ENCODE measurements at places on chromosomes 4 and X. TPM values are rescaled to one million over a fixed set of nuclear protein-coding genes. Genes with fewer than 3 reads are reported as not detected.

- peaks cover 26% of the 10 kb centered on the region for H3K36me3 ChIP-seq
- no peaks in the 10 kb centered on the region for H3K27me3 ChIP-seq
- peak overlapping the region; percentile 91 for H3K27ac ChIP-seq
- H3K4me3 ChIP-seq, result peak overlapping the region; percentile 100
Observed at GRCh38 chr4:83112231-83112630, 2.3 kb downstream of the PLAC8 start.

DNA sequence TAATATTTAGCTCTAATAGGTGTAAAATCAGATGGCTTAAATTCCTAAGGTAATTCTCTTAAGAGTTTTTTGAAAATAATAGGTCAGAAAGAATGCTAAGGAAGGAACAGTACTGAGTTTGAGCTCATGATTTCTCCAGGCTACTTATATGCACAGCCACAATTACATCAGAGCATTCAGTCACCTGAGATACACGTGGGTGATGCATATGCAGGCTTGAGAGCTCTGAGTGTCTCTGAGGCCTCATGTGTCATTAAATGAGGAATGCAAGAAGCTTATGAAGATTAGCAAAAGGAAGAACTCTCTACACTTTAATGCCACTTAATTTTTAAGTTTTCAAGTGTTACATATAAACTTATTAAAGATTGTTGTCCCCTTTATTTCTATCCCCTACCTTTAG, 124.0 kb upstream of the STIM2 start:
- no peak overlapping the region for H3K4me3 ChIP-seq
- no peak overlapping the region for H3K27ac ChIP-seq
- no peak for DNase-seq

DNA sequence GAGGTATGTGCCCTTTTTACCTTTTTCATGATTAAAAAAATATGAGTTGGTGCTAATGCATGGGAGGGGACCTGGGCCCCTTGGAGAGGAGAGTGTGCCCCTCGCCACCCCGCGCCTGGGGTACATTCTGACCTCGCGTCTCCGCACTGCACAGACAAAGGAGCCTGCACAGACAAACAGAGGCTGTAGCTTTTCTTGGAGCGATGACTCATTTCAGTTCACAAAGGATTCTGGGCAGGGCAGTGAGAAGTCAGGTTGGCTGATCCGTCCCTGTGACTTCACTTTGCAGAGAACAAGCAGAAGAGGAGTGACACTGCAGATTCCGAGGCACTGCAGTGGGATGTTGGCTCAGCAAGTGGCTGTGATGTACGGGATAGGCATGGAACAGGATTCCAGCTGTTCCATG, 82.9 kb downstream of the STOX2 start:
- no peak for DNase-seq
- H3K4me3 ChIP-seq, result no peak overlapping the region
- no peaks in the 10 kb centered on the region for H3K27me3 ChIP-seq
- no peaks in the 10 kb centered on the region for H3K4me1 ChIP-seq

DNA sequence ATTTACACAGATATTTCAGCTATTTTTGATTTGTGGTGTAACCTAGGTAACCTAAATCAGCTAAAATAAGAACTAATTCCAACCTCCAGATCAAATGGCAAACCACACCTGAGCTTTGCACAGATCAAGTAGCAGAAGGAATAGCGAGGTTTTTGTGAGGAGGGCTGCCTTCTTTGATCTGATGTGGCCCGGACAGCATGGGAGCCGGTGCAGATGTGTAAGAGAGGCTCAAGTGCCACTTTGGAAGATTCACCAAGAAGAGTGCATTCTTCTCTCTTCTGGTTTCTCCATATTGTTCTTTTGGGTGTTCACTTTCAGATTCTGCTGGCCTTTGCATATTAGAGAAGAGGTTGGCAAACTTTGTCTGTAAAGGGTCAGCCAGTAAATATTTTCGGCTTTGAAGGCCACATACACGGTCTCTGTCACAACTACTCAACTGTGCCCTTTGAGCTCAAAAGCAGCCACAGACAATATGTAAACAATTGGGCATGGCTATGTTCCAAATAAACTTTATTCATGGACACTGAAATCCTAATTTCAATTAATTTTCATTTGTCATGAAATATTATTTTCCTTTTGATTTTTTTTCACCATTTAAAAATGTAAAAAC, 78.9 kb upstream of the FAM9C start:
- no peak overlapping the region for H3K4me3 ChIP-seq
- no peaks in the 10 kb centered on the region for H3K36me3 ChIP-seq
- H3K27me3 ChIP-seq, result no peaks in the 10 kb centered on the region
- H3K4me1 ChIP-seq, result peaks cover 7% of the 10 kb centered on the region
- no peak overlapping the region for H3K27ac ChIP-seq

GRCh38 chr4:110705440-110705782, 82.5 kb upstream of the PITX2 start:
- no peaks in the 10 kb centered on the region for H3K27me3 ChIP-seq
- no peak overlapping the region for H3K27ac ChIP-seq
- no peak for DNase-seq

DNA sequence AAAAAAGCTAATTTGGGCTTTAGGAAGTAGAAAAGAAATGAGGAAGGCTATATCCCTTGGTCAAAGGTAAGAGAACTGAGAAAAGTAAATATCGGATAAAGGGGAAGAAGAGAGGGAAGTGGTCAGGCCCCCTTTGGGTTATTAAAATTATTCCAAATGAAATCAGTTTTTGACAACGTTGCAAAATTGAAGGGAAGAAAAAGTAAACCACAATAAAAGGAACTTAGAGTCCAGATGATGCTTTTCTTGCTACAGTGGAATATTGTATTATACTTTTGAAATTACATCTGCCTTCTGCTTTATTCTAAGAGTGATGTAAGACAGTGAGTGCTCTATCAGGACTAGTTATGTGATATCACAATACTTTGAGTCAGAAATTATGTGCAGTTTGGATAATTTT, 59.4 kb upstream of the RBPJ start:
- no peak for DNase-seq
- no peaks in the 10 kb centered on the region for H3K36me3 ChIP-seq
- H3K4me1 ChIP-seq, result no peaks in the 10 kb centered on the region
- no peaks in the 10 kb centered on the region for H3K27me3 ChIP-seq

DNA sequence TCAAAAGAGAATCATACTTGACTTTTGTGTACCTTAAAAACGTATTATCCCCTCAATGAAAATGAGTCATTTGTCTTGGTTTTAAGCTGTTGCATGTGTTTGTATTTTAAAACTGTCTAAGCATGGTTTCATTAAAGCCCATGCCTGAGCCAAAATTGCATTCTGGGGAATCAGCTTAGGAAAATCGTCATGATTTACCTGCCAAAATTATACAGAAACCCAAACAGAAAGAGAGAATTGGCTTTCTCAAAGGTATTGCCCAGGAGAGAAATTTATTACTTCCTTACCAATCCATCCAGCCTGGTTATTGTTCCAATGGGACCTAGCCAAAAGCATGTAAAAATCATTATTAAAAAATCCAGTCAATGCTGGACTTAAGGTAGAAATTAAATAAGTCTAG, 37.6 kb downstream of the GPR174 start:
- H3K4me1 ChIP-seq, result peaks cover 21% of the 10 kb centered on the region
- H3K4me3 ChIP-seq, result no peak overlapping the region
- no peak overlapping the region for H3K27ac ChIP-seq
- no peaks in the 10 kb centered on the region for H3K36me3 ChIP-seq
- H3K27me3 ChIP-seq, result no peaks in the 10 kb centered on the region

- peaks cover 15% of the 10 kb centered on the region for H3K27me3 ChIP-seq
- H3K36me3 ChIP-seq, result no peaks in the 10 kb centered on the region
- H3K4me1 ChIP-seq, result no peaks in the 10 kb centered on the region
- no peak for DNase-seq
Observed at GRCh38 chr4:165873298-165874071, 448 bp downstream of the TLL1 start.

- H3K4me1 ChIP-seq, result no peaks in the 10 kb centered on the region
- no peak for DNase-seq
- H3K27me3 ChIP-seq, result no peaks in the 10 kb centered on the region
- no peak overlapping the region for H3K4me3 ChIP-seq
Observed at GRCh38 chr4:176967586-176967985, 174.9 kb upstream of the VEGFC start.

GRCh38 chr4:152936446-152937335, 568 bp downstream of the FHDC1 start:
- peak; percentile 62 for DNase-seq
- H3K27ac ChIP-seq, result no peak overlapping the region
- no peaks in the 10 kb centered on the region for H3K36me3 ChIP-seq
- H3K4me1 ChIP-seq, result peaks cover 25% of the 10 kb centered on the region

DNA sequence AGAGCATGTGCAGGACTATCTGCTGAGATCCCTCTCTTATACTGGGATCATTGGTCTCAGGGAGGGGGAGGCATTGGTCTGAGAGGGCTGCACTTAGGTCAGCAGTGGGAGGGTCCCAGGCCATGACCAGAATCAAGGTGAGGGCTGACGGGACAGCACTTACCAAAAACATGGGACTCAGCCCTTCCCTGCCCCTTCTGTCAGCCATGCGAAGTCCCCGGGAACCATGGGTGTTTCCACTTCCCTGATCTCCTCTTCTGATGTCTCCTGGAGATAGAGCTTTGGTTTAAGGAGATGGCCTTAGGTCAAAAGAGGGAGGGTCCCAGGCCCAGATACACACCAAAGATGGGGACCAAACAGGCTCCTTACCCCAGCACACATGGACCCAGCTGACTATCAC, 12.9 kb upstream of the HSFX1 start:
- no peaks in the 10 kb centered on the region for H3K4me1 ChIP-seq
- no peak overlapping the region for H3K27ac ChIP-seq
- no peak overlapping the region for H3K4me3 ChIP-seq
- H3K27me3 ChIP-seq, result no peaks in the 10 kb centered on the region
- DNase-seq, result no peak

DNA sequence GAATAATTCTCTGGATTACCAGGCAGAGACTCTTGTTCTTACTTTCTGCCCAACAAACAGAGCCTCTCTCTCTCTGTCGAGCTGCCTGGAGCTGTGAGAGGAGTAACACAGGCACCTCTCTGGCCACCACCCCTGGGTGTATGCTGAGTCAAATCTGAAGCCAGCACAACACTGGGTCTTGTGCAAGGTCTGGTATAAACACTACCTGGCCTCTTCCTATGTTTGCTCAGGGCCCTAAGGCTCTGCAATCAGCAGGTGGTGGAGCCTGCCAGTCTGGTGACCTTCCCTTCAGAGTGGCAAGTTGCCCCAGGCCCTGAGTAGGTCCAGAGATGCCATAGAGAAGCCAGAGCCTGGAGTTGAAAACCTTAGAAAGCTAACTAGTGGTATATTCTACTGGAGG, 139.9 kb downstream of the CPXCR1 start:
- H3K36me3 ChIP-seq, result no peaks in the 10 kb centered on the region
- no peak overlapping the region for H3K27ac ChIP-seq
- H3K27me3 ChIP-seq, result no peaks in the 10 kb centered on the region
- no peak for DNase-seq

- DNase-seq, result no peak
- H3K36me3 ChIP-seq, result no peaks in the 10 kb centered on the region
- H3K4me1 ChIP-seq, result no peaks in the 10 kb centered on the region
- H3K4me3 ChIP-seq, result no peak overlapping the region
Observed at GRCh38 chr4:72919937-72920336, 149.6 kb downstream of the COX18 start.

GRCh38 chr4:56530269-56531148, 24.9 kb downstream of the ARL9 start:
- peak overlapping the region; percentile 75 for H3K4me3 ChIP-seq
- no peak overlapping the region for H3K27ac ChIP-seq
- no peaks in the 10 kb centered on the region for H3K36me3 ChIP-seq

DNA sequence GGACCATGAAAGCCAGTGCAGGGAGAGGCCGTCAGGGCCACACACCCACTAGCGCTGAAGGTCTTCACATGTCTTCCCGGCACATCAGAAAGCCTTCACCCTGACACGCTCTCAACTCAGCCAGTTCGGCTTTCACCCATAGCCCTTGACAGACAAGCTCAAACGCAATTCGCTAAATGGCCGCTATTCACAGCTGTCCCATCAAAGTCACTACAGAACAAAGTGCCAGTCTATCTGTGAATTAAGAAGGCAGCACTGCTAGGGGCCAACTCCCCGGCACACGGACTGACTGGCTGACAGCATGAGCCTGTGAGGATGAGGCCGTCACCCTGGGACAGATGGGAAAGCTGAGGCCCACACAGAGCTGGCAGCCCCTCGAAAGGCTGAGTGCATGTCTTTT, 45.7 kb downstream of the ACOX3 start:
- no peak overlapping the region for H3K27ac ChIP-seq
- H3K27me3 ChIP-seq, result no peaks in the 10 kb centered on the region
- H3K4me3 ChIP-seq, result no peak overlapping the region
- no peaks in the 10 kb centered on the region for H3K4me1 ChIP-seq

DNA sequence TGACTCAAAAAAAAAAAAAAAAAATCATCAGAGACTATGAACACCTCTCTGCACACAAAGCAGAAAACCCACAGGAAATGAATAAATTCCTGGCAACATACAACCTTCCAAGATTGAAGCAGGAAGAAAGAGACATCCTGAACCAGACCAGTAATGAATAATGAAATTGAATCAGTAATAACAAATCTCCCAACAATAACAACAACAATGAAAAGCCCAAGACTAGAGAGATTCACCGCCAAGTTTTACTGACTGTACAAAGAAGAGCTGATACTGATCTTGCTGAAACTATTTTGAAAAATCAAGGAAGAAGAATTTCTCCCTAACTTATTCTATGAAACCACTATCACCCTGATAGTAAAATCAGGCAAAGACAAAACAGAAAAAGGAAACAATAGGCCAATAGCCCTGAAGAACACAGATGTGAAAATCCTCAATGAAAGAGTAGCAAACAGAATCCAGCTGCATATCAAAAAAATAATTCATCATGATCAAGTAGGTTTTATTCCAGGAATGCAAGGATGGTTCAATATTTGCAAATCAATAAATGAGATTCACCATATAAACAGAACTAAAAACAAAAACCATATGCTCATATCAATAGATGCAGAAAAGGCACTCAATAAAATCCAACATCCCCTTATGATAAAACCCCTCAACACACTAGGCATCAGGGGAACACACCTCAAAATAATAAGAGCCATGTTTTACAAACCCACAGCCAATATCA, 31.0 kb upstream of the PLK4 start:
- H3K27ac ChIP-seq, result no peak overlapping the region
- H3K27me3 ChIP-seq, result no peaks in the 10 kb centered on the region
- DNase-seq, result no peak
- H3K4me1 ChIP-seq, result no peaks in the 10 kb centered on the region

The CT45A2 gene
- total RNA-seq, result not detected

The SYP gene
- total RNA-seq, result 1.2 TPM

The NAP1L3 gene
- total RNA-seq, result 0.12 TPM

The NR3C2 gene
- 21.3 TPM for total RNA-seq

The GYG2 gene
- total RNA-seq, result not detected

The ODAPH gene
- 0.36 TPM for total RNA-seq

The RGN gene
- 0.25 TPM for total RNA-seq

The CTAG1B gene
- not detected for total RNA-seq

The IL13RA1 gene
- total RNA-seq, result 36.7 TPM

The KLB gene
- 0.10 TPM for total RNA-seq

The GABRQ gene
- not detected for total RNA-seq

The GPR34 gene
- not detected for total RNA-seq

The NKAP gene
- 17.9 TPM for total RNA-seq

The RAB33B gene
- 13.0 TPM for total RNA-seq

The EXOC1L gene
- total RNA-seq, result not detected

Measured in B cell (primary cell).